ENCODE measurements at places on chromosomes 5 and 9.

- no peak for DNase-seq
These were observed 2.0 kb downstream of the CDC14B start for GRCh38 chr9:96617439-96618185.

- DNase-seq: no peak
These were observed 5.4 kb upstream of the GBGT1 start for GRCh38 chr9:133169102-133169501.

- no peak for DNase-seq
These were observed 158.9 kb upstream of the KLF9 start for GRCh38 chr9:70573308-70573707.

- no peak for DNase-seq
These were observed 163.4 kb upstream of the DMAC1 start for GRCh38 chr9:7963026-7963425.

DNA sequence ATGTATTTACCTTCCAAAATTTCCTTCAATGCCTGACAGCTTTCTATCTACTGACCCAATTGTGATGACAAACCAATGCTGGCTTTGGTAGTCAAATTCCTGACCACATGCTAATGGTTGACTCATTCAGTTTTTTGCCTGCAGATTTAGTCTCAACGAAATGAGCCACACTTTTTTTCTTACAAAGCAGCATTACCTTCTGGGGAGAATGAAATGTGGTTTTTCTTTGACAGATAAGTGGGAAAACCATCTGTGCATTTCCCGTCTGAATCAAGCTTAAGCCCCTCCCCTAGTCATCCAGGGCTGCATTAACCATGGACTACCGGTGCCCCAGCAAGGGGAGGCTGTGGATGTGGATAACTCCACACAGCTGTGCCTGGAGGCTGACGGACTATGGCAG is 99.6 kb upstream of the TAF11L2 start:
- no peak for DNase-seq

DNA sequence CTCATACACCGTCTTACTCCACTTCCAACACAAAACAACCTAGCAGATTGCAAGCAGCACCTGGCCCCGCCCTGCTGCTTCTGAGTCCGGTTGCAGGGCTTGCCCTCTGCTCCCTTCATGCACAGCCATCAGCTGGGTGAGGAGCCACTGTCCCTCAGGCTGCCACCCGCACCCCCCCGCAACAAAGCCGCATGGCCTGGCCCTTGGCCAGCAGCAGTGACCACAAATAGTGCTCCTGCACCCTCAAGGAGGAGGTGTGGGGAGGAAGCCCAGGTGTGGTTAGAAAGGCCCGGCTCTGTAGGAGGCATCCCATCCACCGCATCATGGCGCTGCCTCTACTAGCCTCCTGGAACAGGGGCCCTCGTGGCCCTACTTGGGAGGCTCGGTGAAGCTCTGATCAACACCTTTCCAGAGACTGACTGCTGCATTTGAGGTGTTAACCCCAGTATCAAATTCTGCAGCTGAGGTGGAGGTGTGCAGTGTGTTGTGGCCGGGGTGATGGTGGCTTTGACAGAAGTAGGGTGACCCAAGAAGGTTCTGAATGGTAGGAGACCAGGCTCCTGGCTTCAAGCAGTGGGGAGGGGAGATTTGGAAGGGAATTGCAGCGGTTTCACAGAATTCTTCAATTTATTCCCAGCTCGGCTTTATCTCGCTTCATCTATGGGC is 52.7 kb downstream of the WNK2 start:
- no peak for DNase-seq

- DNase-seq: no peak
These were observed 56.9 kb upstream of the PIP5K1B start for GRCh38 chr9:68648164-68648563.

All from stimulated activated CD8-positive, alpha-beta memory T cell treated with anti-CD3 and anti-CD28 coated beads, Interleukin-2, amount 100 ng/mL, for 48 hours (primary cell).